ENCODE measurements at places on chromosomes 4 and X.

DNA sequence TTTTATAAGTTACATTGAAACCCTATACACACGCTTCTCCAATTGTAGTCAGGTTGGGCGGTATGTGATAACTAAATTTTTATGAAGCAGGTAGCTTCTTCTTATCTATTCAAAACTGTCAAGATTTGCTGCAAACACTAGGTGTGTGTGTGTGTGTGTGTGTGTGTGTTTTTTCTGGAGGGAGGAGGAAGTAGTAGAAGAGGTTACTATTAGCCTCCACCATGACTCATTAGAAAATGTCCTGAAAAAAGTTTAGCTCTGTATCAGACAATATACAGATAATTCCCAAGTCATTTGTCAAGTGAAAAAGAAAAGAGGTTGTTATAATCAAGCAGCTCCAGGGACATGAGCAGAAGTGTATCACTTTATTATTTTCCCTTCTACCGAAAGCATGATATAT lies 33.9 kb downstream of the PCDH7 start:
- DNase-seq: no peak

DNA sequence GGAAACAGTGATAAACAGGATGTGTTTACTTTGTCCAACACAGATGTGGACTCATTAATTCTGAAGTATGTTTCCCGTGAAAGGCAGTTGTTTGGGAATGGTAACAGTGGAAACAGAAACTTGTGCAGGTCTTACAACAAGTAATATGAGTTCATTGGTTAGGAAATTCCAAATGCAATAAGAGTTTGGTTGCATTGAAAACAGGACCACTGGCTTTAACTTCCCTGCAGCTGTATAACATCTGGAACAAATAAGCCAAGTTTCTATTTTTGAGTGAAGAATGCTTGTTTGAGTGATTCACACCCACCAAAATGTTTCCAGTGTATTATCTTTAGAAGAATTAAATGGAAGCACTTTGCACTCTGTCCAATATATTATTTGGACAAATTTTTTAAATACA lies 82.4 kb upstream of the BMP3 start:
- peak; percentile 13 for DNase-seq

GRCh38 chr4:132001542-132001941 lies 1147.6 kb upstream of the PCDH10 start:
- DNase-seq: no peak

GRCh38 chr4:77147079-77147782 lies 9.8 kb upstream of the CCNG2 start:
- no peak for DNase-seq

- no peak for DNase-seq
Observed at GRCh38 chr4:102836596-102836995, 9.2 kb upstream of the UBE2D3 start.

DNA sequence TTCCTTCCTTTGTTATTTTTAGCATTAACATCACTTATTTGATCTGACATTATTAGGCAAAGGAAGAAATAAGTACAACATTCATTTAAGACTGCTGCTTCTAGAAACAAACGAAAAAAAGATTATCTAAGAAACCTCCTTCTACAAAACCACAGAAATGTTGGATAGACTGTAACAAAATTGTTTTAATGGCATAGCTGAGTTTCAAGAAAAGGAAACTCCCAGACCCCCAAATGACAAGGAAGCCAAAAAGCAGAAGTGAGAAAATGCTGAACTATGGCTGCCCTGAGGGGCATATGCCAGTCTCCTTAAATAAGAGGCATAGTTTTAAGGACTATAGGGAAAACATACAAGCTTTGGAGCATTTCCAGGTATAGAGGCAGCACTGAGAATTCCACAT lies 1431.6 kb upstream of the TENM3 start:
- DNase-seq: no peak

DNA sequence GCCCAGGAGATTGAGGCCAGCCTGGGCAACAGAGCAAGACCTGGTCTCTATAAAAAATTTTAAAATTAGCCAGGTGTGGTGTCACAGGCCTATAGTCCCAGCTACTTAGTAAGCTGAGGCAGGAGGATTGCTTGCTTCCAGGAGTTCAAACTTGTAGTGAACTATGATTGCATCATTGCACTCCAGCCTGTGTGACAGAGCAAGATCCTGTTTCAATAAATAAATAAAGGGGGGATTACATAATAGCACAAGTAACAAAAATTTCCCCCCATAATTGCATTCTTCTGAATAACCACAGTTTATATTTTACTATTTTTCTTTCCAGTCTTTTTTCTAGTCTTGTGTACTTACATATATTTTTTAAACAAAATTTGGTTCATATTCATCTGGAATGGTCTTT lies 135.6 kb downstream of the CHIC2 start:
- DNase-seq: no peak

GRCh38 chr4:152063621-152064240 lies 302.9 kb upstream of the GATB start:
- peak; percentile 46 for DNase-seq

DNA sequence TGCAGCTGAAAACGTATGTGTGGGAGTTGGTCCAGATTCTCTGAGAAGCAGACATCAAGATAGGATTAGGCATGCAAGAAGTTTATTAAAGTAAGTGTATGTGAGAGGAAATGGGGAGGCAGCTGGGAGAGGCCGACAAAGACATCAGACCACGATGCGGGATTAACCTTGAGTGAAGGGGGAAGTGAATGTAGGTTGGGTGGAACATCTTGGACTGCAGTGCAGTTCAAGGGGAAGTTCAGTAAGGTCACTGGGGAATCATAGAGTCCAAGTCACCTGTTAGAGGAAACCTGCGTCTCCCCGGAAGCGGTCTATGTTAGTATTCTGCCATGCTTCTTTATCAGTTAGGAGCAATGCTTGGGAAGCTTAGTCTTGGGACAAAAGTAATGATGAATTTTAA lies 22.0 kb downstream of the CXCL8 start:
- DNase-seq: no peak

DNA sequence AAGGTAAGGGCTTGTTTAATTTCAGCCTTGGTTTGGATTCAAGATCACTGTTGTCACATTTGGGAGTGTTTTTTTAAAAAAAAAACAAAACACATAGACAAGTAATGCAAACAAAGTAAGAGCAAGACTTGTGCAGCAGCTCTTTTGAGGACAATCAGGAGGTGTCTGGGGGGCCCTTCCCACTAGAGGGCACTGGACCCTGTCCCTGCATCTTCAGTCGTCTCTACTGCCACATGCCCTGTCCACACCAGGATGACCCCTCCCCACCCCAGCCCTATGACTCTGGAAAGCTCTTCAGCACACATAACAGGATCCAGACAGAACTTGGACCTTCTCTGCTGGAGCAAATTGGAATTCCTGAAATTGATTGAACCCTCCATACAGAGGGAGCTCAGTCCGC lies 71.0 kb downstream of the USP46 start:
- DNase-seq: peak; percentile 42

- DNase-seq: no peak
Observed at GRCh38 chr4:6647169-6647568, 6.7 kb downstream of the MRFAP1 start.

All from GM03348 (cell line).